G401 (cell line): ENCODE measurements at places on chromosomes 5 and 9. TPM values are rescaled to one million over a fixed set of nuclear protein-coding genes. Genes with fewer than 3 reads are reported as not detected.

The HIGD2A gene
- 119 and 175 TPM in 2 replicates for total RNA-seq

The FOXI1 gene
- not detected in 2 replicates for total RNA-seq

The ARSK gene
- 4.5 and 11.0 TPM in 2 replicates for total RNA-seq

The ZDHHC11B gene
- total RNA-seq = 0.31 TPM in 1 of 2 replicates, not detected in the other

The FOXD4L5 gene
- total RNA-seq = not detected in 2 replicates

The SPATA31A3 gene
- 0.20 TPM in 1 of 2 replicates, not detected in the other for total RNA-seq

The SH2D3C gene
- total RNA-seq = 4.6 and 6.5 TPM in 2 replicates
